Upper lobe of right lung (tissue), 1 donor: ENCODE measurements at places on chromosomes 5 and 9.

GRCh38 chr9:10613419-10613818, 617 bp upstream of the PTPRD start:
- no peak for DNase-seq

GRCh38 chr9:27468000-27468399, 56.1 kb upstream of the IFNK start:
- no peak for DNase-seq

GRCh38 chr9:82651474-82651873, 411.5 kb downstream of the RASEF start:
- DNase-seq, result no peak

DNA sequence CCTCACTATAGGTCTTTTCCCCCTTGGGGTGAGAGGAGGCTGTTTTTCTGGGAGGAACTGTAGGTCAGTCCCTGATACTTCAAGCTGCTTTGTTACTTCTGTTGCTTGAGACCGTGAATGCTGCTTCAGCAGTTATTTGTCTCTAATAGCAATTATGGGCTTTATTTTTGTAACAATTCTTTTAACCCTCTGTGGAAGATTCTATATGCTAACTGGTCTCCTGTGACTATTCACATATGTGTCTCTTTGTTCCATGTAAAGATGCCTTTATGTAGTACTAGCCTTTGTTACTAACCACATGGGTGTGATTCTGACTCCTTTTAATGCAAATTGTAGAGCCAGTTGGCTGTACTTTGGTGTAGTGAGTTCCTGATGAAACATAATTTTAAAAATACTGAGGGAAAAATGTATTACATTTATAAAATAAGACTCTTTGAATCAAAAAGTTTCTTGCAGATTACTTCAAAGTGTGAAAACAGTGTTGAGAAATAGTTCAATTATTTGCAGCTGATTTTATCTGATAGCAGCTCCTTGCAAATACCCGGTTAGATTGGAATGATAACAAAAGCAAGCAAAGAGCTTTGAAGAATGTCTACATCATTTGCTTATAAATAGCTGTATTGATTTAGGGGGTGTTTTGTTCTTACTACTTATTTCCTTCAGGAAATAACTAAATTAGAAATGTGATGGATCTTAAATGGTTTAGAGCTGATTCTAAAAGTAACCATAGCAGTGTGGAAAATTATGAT, 46.6 kb downstream of the ANGPTL2 start:
- no peak for DNase-seq

GRCh38 chr9:87778996-87779395, 53.1 kb downstream of the CTSL start:
- no peak for DNase-seq
